NCI-H2081 (cell line): ENCODE measurements at places on chromosomes 7 and 10.

GRCh38 chr7:47179812-47180515 lies 401.9 kb downstream of the TNS3 start:
- peak; percentile 69 for DNase-seq

DNA sequence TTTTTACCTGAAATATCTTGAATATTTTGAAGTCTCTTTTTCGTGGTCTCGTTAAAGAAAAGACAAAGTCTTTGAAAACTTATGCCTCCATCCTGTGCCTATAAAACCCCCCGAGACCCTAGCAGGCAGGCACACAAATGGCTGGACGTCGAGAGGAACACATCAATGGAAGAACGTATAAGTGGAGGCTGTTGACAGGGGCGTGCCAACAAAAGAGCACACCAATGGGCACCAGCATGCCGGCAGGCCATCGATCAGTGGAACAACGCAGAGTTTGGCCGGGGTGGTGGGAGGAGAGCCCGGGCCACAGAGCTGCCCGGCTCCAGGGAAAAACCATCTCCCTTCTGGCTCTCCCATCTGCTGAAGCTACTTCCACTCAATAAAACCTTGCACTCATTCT lies 24.7 kb downstream of the ENKUR start:
- DNase-seq: no peak

GRCh38 chr7:139714163-139714901 lies 63.5 kb downstream of the HIPK2 start:
- DNase-seq: no peak

DNA sequence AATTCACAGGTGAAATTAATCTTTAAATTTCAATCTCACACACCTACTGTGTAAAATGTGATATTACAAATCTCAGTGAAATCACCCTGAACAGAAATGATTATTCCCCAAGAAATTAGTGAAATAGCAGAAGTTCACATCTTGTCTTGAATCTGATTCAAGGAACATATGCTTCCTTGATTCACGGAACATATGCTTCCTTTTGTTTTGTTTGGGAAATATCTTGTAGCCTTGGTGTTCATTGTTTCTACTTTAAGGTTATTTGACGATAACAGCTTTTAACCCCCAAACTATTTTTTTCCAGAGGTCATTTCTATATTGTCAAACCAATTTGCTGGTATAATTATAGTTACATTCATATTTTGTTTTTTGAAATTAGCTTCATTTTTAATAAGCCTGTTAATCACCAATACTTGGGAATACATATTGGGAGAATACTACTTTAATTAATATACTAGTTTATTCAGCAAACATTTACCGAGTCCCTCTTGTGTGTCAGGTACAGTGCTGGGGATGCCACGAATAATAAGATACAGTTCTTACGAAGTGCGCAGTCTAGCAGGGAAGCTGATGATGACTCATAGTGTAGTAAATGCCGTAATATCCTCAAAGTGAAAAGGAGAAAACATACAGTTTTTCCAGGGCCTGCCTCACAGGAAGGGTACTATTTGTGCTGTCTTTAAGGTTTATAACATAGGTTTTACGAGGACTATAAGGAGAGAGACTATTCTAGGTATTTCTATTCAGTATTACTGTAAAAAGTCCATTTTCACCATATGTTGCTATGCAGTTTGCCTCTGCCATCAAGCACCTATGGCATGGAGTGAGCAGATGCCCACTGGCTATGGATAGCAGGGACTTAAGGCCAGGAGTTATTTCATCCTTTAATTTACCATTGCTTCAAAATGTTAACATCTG lies 32.5 kb downstream of the PRKAR2B start:
- no peak for DNase-seq

GRCh38 chr10:52409928-52410327 lies 95.8 kb downstream of the DKK1 start:
- no peak for DNase-seq

GRCh38 chr10:91787810-91788209 lies 10.4 kb upstream of the TNKS2 start:
- no peak for DNase-seq

- no peak for DNase-seq
These were observed 131.9 kb downstream of the KIAA1217 start for GRCh38 chr10:24340883-24341282.

- no peak for DNase-seq
These were observed 9.9 kb downstream of the VIM start for GRCh38 chr10:17237915-17238444.

DNA sequence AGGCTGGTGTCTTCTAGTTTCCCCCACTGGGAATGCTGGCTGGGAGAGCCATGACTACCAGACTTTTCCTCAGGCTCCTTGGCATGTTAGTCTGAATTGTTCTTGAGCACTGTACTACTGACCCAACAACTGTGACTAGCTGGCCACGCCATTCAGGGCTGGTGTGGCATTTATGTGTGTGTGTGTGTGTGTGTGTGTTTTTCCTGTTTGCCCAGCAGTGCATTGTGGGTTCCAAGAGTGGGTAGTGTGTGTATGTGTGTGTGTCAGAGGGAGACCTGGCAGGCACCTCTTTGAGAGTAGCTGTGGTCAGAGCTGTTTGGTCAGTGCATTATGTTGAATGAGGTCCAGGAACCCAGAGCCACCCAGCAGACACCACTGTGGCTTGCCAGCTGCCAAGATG lies 9.2 kb downstream of the PCBD1 start:
- no peak for DNase-seq

GRCh38 chr10:11724938-11725776 lies 17.0 kb upstream of the ECHDC3 start:
- no peak for DNase-seq
